ENCODE measurements at places on chromosomes 3 and 15.

DNA sequence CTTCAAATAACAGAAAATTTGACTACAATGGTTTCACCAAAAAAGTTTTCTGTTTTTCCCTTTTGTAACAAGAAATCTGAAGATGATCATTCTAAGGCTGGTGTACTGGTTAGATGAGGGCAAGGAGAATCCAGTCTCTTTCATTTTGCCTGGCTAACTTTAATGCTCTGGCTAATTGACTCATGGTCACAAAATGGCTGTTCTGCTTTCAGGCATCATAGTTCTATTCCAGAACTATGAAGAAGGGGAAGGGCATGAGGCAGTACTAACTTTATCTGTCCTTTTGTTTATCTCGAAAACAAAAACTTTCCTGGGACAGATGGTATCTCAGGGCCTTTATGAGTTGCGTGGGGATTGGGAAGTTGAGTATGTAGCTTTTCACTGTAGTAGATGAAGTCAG lies 50.4 kb downstream of the SLC25A26 start:
- no peak for DNase-seq

- no peak for DNase-seq
These were observed 668 bp downstream of the THRB start for GRCh38 chr3:24493746-24494617.

DNA sequence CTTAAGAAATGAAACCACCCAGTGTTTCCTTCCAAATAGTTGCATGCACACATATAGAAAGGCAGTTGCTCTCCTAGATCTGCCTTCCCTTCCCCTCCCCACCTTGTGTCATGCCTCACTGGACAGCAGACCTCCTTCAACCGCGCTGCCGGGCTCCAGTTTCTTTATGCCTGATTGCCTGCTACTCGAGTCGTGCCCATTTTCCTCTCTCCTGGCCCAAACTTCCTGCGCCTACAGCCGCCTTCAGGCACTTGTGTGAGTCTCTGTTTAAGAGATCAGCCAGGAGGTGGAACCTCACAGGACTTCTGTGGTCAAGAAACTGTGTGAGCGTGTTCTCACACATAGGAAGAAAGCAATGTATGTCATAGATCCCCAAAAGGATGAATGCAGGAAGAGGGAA lies 8.8 kb upstream of the FAM107A start:
- peak; percentile 6 for DNase-seq

DNA sequence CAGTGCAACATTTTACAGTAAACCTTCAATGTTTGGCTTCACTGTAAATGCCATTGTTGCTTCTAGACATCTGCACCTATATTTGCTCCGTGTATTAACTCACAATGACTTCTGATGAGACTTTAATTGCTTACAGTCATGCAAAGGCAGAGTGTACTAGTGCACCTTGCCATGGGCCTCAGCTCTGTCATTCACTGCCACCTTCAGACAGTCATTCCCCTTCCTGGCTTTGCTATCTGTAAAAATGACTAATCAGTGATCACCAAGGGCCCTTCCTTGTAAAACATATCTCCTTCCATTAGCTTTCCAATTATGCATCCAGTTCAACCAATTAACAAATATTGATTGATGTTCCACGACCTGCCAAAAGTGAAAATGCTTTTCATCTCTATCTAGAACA lies 120.3 kb downstream of the ARRDC4 start:
- no peak for DNase-seq

- DNase-seq = no peak
These were observed 382.9 kb downstream of the FEZF2 start for GRCh38 chr3:61990327-61991027.

- DNase-seq = no peak
These were observed 24.9 kb upstream of the GABRA5 start for GRCh38 chr15:26841941-26842340.

GRCh38 chr3:127035677-127036076 lies 52.8 kb downstream of the PLXNA1 start:
- no peak for DNase-seq

DNA sequence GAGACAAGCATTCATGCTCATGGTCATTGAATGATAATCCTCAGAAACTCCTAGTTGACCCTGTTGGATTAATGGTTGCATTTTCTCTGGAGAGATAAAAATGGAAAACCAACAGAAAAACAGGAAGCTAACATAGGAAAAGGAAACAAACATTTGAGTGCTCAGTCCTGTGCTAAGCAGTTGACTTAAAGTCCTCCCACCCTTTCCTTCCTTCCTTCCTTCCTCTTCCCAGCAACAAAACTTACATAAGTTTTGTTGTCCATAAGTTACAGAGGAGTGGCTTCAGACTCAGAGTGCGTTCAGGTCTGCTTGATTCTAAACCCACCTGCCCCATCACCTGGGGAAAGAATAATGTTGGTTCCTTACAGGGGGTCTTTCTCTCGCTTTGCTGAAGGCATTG lies 163.8 kb upstream of the RGMA start:
- no peak for DNase-seq

- no peak for DNase-seq
These were observed 18.1 kb downstream of the TOPBP1 start for GRCh38 chr3:133643611-133644010.

- no peak for DNase-seq
These were observed 7.7 kb downstream of the SLC6A6 start for GRCh38 chr3:14410106-14410502.

DNA sequence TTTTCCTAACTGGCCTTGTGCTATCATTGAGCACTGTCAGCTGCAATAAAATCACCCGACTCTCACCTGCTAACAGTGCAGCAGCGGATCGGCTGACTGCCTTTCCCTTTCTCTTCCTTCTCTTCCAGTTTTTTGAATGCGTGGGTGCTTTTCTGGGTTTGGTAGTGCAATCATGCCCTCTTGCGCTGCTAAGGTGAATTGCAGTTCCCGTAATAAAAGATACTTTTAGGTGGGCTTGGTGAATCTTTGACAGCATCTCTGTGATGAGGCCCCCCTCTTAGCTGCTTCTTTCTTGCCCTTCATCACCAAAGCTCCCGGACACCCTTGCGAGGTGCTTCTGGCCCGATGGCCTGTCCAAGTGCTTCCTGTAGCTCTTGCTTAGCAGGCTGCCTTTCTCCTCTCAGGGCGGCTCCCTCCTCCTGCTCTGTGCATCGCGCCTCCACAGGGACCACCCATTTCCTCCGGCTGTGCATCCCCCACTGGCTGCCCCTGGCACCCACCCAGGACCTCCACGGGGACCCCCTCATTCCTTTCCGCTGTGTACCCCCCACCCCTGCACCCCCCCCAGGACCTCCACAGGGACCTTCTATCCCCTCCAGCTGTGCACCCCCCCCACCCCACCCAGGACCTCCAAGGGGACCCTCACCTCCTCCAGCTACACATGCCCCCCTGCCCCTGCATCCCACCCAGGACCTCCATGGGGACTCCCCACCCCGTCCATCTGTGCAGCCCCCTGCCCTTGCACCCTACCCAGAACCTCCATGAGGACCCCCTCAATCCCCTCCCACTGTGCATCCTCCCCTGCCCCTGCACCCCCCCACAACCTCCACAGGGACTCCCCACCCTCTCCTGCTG lies 50.8 kb upstream of the RPL32 start:
- peak; percentile 48 for DNase-seq

DNA sequence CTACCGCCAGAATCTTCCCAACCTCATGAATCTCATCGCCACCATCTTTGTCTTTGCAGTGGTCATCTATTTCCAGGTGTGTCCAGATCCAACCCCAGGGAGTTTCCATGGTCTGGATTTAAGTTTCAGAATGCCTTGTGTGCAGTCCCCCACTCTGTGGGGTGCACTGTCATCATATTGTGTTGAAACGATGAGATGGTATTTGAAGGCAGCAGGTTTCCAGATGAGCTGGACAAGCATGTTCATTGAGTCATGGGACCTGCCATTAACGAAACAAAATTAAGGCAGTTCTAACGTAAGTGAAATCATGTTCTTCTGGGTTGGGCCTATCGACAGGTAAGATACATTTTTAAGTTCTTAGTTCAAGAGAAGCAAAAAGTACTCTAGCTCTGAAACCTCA lies 12.7 kb downstream of the SEC61A1 start:
- DNase-seq = no peak

DNA sequence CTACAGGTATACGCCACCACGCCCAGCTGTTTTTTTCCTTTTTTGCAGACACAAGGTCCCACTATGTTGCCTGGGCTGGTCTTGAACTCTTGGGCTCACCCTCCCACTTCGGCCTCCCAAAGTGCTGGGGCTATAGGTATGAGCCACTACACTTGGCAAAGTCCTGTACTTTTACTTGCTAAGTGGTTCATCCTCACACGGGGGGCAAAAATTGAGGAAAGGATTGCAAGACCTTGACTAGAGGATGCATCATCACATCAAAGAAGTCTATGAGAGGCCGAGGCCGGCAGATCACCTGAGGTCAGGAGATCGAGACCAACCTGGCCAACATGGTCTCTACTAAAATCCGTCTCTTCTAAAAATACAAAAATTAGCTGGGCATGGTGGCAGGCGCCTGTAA lies 116.5 kb upstream of the FAM174B start:
- DNase-seq = no peak

- DNase-seq = peak; percentile 36
These were observed 26.2 kb downstream of the ATOSA start for GRCh38 chr15:52652984-52653383.

- DNase-seq = no peak
These were observed 61.8 kb downstream of the ARIH1 start for GRCh38 chr15:72535911-72536310.

GRCh38 chr15:28100516-28101195 lies 1.5 kb upstream of the OCA2 start:
- no peak for DNase-seq

DNA sequence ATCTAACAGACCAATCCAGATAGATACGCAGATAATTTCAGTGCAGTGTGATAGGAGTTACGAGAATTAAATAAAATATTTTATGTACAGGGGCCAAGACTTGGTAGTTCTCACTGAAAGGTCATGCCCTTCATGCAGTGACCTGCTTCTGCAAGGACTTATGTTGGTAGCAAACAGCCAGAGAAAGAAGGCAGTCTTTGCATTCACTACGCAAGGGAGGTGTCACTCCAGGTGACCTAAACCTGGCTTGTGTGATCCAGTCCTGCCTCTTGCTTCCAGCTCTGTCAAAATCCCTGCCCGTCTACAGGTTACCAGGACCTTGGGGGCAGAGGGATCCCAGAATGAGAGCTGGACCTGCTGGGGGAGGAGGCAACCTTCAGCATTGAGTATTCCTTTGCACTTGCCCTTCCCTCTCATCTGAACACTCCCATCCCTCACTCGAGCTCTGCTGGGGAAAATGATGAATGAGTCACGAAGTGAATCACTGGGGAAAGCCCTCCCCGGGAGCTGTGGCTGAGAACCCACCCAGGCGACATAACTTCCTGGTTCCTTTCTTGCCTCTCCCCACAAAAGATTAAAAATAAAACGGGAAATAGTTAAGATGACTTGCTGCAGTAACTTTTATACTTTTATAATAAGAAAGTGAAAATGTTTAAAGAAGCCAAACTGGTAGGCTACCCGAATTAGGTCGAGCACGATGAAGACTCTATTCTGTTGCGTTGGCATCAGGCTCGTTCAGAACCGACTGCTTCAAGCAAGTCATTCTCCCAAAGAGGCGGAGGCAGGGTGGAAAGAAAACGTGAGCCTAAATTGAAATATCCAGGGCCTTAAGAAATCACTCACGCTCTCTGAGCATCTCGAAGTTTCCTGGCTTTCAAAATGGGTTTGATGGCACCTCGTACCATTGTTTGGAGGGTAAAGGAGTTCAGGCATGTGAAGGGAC lies 216.1 kb downstream of the SLCO3A1 start:
- DNase-seq = no peak

- no peak for DNase-seq
These were observed 121.1 kb downstream of the PDCD6IP start for GRCh38 chr3:33919312-33920120.

DNA sequence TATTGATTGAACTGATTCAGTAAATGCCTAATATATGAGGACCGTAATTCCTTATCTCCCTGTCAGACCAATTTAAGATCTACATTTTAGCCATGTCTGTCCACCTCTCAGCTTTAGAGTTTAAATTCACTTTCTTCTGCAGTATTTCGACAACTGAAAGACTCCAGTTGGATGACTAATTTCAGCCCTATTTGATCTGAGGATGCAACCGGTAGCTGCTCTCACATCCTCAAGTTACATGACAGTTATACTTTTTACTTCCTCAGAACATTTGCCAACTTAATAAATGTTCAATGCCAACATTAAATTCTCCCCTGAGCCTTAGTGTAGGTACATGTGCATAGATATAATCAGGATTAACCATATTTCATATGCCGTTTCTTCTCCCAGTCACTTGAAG lies 2.5 kb upstream of the HHLA2 start:
- no peak for DNase-seq

GRCh38 chr3:133248389-133248788 lies 151.5 kb upstream of the BFSP2 start:
- no peak for DNase-seq

GRCh38 chr3:1381647-1382036 lies 288.8 kb downstream of the CNTN6 start:
- no peak for DNase-seq

- no peak for DNase-seq
These were observed 55.4 kb upstream of the ARHGEF3 start for GRCh38 chr3:56857178-56857577.

- DNase-seq = no peak
These were observed 13.3 kb downstream of the RARB start for GRCh38 chr3:25441234-25441856.

DNA sequence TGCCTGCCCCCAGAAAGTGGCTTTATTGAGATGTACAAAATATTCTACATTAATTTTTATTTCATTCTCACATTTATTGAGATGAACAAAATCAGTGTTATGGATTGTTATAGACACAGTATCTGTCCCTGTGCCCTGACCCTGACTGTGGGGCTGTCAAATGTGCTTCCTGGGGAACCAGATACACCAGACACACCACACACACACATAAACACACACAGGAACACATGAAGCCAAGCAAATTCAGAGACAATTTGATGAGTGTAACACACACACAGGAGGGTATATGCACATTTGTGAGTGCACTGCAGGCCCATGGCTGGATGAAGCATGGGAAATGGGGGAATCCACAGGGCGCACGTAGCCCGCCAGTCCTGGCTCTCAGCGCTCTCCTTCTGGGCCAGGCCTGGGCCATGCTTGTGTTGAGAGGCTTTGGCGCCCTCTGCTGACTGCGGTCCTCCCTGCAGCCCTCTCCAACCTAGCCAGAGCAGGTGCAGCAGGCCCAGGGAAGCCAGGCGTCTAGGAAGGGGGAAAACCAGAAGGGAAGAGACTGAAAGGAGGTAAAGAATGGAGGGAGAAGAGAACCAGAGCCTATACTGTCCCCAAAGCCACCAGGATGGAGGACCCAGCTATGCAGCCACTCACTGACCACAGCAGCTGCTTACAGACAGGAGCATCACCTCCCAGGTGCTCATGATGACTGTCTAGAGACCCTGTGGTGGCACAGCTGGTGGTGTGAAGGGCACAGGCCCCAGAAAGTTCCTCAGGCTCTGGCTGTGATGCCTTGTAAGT lies 18.0 kb upstream of the LOXL1 start:
- peak; percentile 3 for DNase-seq

DNA sequence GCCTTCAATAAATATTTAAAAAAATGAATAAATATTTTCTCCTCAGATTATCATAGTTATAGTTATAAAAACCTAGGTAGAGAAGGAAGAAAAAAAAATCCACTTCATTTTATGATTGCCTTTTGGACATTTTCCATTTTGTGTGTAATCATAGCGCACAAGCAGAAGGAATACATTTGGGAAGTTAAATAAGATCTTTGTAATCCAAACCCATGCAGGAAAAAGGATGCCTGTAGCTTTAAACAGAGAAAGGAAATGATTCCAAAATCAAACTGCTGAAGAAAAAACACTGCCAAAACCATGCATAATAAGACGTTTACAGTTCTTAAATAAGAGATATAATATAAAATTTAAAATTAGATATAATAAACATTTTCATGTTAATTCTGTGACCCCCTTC lies 7.4 kb upstream of the CCDC54 start:
- DNase-seq = no peak

Measured in NCI-H526 treated with DMSO at 0.1 percent for 48 hours (cell line).